Mucosa of descending colon (tissue), 3 donors: ENCODE measurements at places on chromosomes 7 and 10.

GRCh38 chr7:28349637-28350036, 62.7 kb upstream of the CREB5 start:
- no peak for DNase-seq

DNA sequence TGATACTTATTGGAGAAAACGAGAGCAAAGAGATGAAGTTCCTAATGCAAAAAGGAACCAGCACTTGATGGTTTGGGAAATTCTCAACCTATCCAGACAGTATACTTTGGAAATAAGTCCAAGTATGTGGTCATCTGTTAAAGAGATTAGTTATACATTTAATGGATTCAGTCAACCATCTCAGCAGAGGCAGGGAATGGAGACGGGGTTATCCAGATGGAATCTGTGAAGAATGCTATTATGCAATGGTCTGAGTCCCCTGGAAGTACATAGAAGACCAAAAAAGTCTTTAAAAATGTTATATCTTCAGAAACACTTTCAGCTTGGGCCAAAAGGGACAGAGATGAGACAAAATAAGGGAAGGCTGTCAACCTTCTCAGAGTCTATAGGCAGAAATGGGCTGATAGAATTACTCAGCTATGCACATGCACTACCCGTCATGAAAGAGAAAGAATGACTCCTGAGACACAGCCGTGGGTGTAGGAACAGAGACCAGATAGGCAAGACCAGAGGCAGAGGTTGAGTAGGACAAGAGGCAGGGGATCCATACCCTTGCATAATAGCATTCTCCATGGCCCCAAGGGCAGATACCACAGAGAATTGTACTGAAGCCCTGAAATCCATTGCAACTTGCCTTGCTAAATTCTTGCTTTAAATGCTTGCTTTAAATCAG, 738.8 kb upstream of the POT1 start:
- no peak for DNase-seq

GRCh38 chr7:139047970-139048369, 12.1 kb upstream of the ZC3HAV1L start:
- no peak for DNase-seq

DNA sequence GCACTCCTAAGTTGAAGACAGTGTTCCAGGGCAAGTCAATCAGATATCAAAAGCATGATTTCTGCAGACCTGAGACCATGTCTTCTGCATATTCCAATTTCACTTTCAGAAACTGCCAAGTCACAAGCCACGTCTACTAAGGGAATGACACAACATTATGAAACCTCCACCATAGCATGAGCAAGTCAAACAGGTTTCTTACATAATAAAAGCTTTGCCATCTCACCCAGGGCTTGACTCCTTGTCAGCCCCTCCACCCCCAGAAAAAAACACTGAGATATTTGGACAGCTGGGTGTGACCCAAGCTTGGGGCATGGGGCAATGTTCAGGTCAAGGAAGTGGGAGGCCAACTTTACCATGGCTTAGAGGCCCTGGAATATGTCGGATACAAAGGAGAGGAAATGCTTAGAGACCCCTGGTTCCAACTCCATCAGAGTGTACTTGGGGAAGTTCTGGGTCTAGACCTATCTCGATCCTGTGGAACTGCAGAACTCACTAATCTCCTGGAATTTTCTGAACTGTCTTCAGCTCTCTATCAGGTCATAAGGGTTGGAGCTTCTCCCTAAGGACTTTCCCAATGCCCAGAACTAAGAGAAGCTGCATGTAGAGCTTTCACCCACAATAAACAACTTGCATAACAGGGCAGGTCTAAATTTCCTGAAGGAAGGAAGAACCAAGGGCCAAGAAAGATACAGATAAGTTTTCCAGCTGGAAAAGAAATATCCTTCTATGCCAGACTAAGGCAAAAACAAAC, 80.6 kb upstream of the NAMPT start:
- DNase-seq = peak; percentile 39

DNA sequence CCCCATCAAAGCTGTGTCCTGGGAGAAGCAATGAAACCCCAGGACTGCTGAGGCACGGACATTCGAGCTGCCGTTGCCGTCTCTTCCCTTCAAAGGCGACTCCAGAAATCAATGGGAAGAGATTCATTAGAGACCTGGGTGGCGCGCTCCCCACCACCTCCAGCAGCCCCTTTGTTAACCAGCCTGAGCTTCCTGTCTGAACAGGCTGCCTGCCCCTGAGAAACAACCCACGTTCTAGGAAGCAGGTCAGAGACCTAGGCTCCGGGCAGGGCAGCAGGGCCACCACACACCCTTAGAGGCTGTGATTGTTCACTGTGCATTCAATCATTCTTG, 110.9 kb upstream of the PPIF start:
- DNase-seq = no peak
